ENCODE measurements at places on chromosomes 13 and 19. TPM values are rescaled to one million over a fixed set of nuclear protein-coding genes. Genes with fewer than 3 reads are reported as not detected.

Gene PCSK4
- total RNA-seq = 4.1 TPM

Gene OR10H1
- 0.12 TPM for total RNA-seq

Gene KLC3
- not detected for total RNA-seq

Gene TPT1
- 3,085 TPM for total RNA-seq

Gene SLC8A2
- not detected for total RNA-seq

Gene CEACAM4
- 0.78 TPM for total RNA-seq

Gene ANKLE1
- total RNA-seq = 1.3 TPM

Gene PROZ
- total RNA-seq = not detected

DNA sequence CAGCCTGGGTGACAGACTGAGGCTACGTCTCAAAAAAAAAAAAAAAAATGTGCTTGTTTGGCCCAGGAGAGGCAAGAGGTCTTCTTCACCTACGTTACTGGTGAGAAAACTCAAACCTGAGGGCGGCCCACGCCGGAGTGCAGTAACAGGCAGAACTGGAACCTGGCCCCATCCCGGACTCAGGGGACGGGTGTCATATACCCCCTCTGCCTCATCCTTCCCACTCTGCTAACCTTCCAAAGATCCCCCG lies 414 bp upstream of the ADAT3 start:
- DNase-seq = no peak
- H3K36me3 ChIP-seq = no peaks in the 10 kb centered on the region
- no peak overlapping the region for H3K4me3 ChIP-seq
- H3K27ac ChIP-seq = peak overlapping the region; percentile 69

GRCh38 chr13:24921881-24922280 lies 157.9 kb downstream of the RNF17 start:
- no peaks in the 10 kb centered on the region for H3K27me3 ChIP-seq
- peaks cover 5% of the 10 kb centered on the region for H3K4me1 ChIP-seq
- peak overlapping the region; percentile 97 for H3K27ac ChIP-seq
- no peak for DNase-seq
- H3K36me3 ChIP-seq = no peaks in the 10 kb centered on the region

DNA sequence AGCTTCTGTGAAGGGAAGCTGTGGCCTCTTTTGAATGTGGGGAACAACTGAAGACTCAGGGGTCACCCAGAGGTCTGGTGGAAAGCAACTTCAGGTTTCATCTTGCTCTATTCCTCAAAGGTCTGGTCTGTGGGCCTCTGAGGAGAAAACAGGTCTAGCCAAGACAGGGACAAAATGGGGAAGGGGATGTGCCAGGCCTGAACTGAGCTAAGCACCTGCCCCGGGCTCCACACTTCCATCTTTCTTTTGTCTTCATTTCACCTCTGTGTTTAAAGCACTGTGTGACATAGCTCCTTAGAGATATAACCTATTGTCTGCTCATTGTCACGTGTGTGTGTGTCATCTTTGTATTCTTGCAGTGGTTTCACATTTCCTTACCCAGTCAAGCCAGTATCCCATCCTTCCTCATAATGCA lies 19.9 kb upstream of the GDF15 start:
- H3K27ac ChIP-seq = no peak overlapping the region
- no peak for DNase-seq
- H3K27me3 ChIP-seq = no peaks in the 10 kb centered on the region
- peaks cover 23% of the 10 kb centered on the region for H3K36me3 ChIP-seq
- H3K4me3 ChIP-seq = no peak overlapping the region

- DNase-seq = no peak
- H3K27me3 ChIP-seq = peaks cover 5% of the 10 kb centered on the region
- no peaks in the 10 kb centered on the region for H3K36me3 ChIP-seq
- no peak within 1 kb of the TSS for H3K4me3 ChIP-seq
- no peaks in the 10 kb centered on the region for H3K4me1 ChIP-seq
These were observed at the start of gene DCLK1 for GRCh38 chr13:36131222-36131930. Gene DCLK1, minus strand, starts transcription at chr13:36131382.

GRCh38 chr19:17058236-17058635 lies 17.0 kb downstream of the HAUS8 start:
- H3K36me3 ChIP-seq = peaks cover 28% of the 10 kb centered on the region
- no peaks in the 10 kb centered on the region for H3K4me1 ChIP-seq
- no peak overlapping the region for H3K27ac ChIP-seq
- no peak for DNase-seq

- DNase-seq = peak; percentile 23
- no peak overlapping the region for H3K27ac ChIP-seq
- H3K36me3 ChIP-seq = no peaks in the 10 kb centered on the region
- no peak overlapping the region for H3K4me3 ChIP-seq
- H3K4me1 ChIP-seq = peaks cover 19% of the 10 kb centered on the region
These were observed 8.8 kb upstream of the CACNG6 start for GRCh38 chr19:53982611-53983010.
